Activated naive CD8-positive, alpha-beta T cell treated with anti-CD3 and anti-CD28 coated beads, Interleukin-2, amount 50 U/mL, for 24 hours (primary cell): ENCODE measurements at places on chromosomes 7 and 10.

DNA sequence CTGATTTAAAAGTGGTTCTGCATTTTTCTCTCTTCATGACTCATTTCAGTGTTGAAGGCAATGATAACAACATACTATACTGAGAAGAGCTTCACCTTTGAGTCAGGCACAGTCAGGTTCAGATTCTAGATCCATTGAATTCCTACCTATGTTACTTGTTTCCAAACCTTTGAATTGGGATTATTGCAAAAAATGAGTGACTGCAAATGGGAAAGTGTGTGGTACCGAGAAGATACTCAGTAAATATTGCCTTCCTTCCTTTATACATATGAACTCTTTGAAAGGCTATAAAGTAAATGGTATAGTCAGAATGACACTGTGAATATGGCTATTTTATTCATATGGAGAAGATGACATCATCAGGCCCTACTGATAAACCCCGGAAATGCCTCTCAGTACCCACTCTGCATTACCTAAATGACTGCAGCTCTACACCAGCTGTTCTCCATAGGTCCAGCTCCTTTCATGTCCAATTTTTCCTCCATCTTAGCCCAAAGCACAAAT is 66.7 kb upstream of the FGL2 start:
- DNase-seq, result no peak

DNA sequence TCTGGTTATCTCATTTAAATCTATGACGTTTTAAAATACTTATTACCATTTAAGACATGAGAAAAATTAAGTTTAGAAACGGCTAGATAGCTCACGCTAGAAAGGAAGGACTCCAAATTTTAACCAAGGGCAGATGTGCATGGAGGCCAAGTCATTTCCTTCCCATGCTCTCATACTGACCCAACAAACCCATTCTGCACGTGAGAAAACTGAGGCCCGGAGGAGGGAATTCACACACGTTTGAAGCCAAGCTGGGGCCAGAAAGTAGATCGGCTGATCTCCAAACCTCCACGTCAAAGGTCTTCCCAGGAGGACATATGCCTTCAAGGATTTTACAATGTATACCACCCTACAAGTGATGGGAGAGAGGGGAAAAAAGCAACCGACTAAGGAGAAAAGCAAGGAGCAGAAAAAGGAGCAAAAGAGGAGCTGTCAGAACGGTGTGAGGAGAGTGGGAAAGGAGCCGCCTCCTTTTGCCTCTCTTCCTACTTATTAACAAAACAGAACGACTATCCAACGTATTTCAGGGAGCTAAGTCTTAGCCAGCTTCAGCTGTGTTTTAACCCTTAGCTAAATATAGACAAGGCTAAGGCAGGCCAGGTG is 645 bp upstream of the SIRT1 start:
- no peak for DNase-seq

- DNase-seq, result no peak
Measured at GRCh38 chr10:43647576-43647975, 1.1 kb downstream of the ZNF32 start.

GRCh38 chr10:132971448-132972148 is 29.2 kb upstream of the CFAP46 start:
- no peak for DNase-seq

DNA sequence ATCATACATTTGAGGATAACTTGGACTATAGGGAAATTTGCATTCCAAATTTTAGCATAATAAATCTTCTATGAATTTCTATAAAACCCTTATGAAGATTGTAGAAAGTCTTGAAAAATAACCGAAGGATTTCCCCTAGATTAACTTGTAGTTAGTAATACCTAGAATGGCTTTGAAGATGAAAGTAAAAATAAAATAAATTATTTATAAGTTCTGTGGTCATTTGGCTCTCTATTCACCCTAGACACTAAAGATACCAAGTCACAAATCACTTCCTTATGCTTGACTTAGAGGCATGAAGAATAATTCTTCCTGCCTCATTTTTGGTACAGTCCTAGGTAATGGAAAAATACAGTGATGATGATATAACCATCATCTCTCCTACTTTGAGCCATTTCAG is 79.3 kb downstream of the CSTF2T start:
- no peak for DNase-seq

GRCh38 chr10:48611133-48611532 is 6.3 kb upstream of the ARHGAP22 start:
- no peak for DNase-seq
